ENCODE measurements at places on chromosomes 2 and 18. TPM values are rescaled to one million over a fixed set of nuclear protein-coding genes. Genes with fewer than 3 reads are reported as not detected.

Gene DUSP2
- 248 TPM for total RNA-seq

GRCh38 chr2:135531231-135532197 lies at the start of gene R3HDM1:
Gene R3HDM1, plus strand, starts transcription at chr2:135531484. Its CDS starts 73,362 bp downstream, at chr2:135604846.
- peak within 1 kb of the TSS; percentile 84 for H3K27ac ChIP-seq
- no peaks in the 10 kb centered on the region for H3K27me3 ChIP-seq
- no peak within 1 kb of the TSS for H3K4me3 ChIP-seq
- peaks cover 5% of the 10 kb centered on the region for H3K36me3 ChIP-seq

GRCh38 chr18:32775628-32776027 lies 2.8 kb upstream of the KLHL14 start:
- no peaks in the 10 kb centered on the region for H3K36me3 ChIP-seq
- no peak for DNase-seq
- H3K27me3 ChIP-seq: peaks cover 26% of the 10 kb centered on the region
- peaks cover 6% of the 10 kb centered on the region for H3K4me1 ChIP-seq

- no peak overlapping the region for H3K4me3 ChIP-seq
- DNase-seq: no peak
- H3K36me3 ChIP-seq: no peaks in the 10 kb centered on the region
Observed at GRCh38 chr2:109013051-109013450, 24.0 kb upstream of the EDAR start.

All from activated CD4-positive, alpha-beta T cell treated with anti-CD3 and anti-CD28 coated beads for 36 hours (primary cell).